CD8-positive, alpha-beta memory T cell (primary cell): ENCODE measurements at places on chromosomes 7 and 10. TPM values are rescaled to one million over a fixed set of nuclear protein-coding genes. Genes with fewer than 3 reads are reported as not detected.

Gene GRM3
- not detected for polyA plus RNA-seq

DNA sequence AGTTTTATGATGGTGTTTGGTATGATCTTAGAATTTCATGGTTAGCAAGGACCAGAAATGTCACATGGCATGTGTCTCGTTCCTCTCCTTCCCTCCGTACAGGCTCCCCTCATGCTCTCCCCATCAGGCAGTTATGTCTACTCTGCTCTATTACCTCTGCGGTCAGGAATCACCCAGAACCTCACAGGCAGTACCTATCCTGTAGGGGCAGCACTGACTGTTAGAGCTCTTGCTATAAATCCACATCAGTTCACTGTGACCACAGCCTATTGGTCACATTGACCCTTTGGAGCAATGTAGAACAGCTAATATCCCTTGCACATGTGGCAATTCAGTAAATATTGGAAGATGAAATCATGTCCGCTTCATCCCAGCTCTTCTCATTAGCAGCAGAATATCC, 151.8 kb downstream of the WNT2 start:
- no peak for DNase-seq

GRCh38 chr7:79337717-79338116, 115.8 kb downstream of the MAGI2 start:
- DNase-seq = no peak

GRCh38 chr7:83617858-83618257, 31.1 kb downstream of the SEMA3E start:
- DNase-seq = no peak

GRCh38 chr10:113557903-113558321, 5.1 kb downstream of the HABP2 start:
- no peak for DNase-seq

Gene SPDYE2B
- polyA plus RNA-seq = 0.28 TPM

DNA sequence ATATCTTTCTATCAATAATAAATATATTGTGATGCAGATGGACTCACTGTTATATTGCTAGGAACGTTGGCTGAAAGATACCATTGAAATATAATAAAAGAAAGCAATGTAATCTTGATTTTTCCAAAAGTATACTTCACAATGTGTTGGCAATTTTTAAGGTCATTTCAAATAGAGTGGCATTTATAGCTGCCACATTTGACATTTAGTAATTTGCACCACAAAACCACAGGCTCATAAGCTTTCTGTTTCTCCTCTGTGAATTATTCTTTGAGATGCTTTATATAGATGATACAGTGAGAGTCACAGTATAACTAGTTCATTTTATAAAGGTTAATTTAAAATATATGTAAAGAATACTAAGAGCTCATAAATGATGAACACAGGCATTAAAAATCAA, 44.6 kb downstream of the TMEM168 start:
- no peak for DNase-seq

- no peak for DNase-seq
These were observed 21.4 kb upstream of the RAPGEF5 start for GRCh38 chr7:22378199-22378980.

Gene SH3PXD2A
- 0.48 TPM for polyA plus RNA-seq
